ENCODE measurements at places on chromosomes 11 and 22.

DNA sequence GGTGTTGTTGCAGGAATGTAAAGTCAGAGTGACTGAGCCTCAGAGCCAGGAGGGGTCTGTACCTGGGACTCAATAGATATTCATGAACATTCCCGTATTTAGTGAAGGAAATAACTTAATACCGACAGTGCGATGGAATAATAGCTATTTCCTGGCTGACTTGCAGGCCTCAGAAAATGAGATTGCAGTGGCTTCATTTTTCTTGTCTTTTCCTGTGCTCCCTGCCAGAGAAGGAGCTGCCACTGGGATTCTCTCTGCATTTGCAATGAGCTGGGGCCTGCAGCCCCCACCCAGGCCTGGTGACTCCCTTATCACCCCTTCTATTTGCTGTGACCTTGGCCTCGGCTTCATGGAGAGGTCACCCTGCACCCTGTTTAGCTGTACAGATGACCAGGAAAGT lies 173.4 kb downstream of the MIAT start:
- DNase-seq = no peak

GRCh38 chr11:27184458-27185312 lies 144.1 kb downstream of the BBOX1 start:
- no peak for DNase-seq

GRCh38 chr11:32385998-32386397 lies 49.3 kb downstream of the WT1 start:
- DNase-seq = no peak

DNA sequence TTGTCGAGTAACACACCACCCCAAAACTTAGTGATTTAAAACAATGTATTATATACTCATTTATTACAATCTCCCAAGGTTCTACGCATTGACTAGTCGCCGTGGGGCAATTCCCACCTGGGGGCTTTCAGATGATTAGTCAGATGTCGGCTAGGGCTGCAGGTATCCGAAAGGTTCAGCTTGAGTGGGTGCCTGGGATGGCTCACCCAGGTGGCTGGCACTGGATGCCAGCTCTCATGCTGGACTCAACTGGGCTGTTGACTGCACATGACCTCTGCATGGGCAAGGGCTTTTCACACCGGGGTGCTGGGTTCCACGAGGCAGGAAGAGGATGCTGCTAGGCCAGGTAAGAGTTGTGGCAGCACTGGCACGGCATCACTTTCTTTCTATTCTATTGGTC lies 21.9 kb upstream of the MICAL2 start:
- DNase-seq = no peak

DNA sequence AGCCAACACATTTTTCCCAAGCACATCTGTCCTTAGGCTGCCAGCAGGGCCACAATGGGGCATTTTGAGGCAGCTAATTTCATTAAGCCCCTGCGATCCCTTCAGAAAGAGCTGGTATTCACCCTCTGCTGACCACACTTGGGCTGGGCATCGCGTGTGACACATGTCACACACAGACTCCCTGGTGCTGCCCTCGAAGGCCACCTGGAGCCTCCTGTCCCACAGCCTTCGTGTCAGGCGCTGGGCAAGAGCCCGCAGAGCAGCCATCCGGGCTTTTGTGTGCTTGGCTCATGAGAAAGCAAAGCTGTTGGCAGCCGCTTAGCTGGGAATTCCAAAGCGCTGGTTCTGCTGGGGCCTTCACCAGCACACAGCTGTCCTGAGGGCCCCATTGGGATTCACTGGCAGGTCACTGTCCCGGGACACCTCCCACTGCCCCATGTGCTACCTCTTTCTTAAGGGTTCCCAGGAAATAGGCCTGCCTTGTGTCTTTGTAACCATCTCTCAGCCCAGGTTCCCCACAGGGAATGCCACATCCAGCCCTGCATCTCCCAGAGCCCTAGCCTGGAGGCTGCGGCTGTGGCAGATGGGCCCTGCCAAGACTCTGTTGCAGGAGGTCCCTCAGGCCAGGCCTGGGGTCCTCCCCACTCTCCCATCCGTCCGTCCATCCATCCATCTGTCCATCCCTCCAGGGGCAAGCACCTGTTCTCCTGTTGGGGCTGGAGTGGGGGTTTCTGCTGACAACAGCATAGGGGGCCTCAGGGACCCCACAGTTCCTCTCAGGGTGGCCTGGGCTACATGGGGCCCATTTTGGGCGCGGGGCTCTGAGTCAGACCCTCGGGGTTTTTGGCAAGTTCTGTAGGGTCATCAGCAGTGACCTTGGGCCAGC lies 4.9 kb downstream of the CLDN5 start:
- DNase-seq = no peak

GRCh38 chr11:75384438-75385080 lies 14.8 kb upstream of the RPS3 start:
- peak; percentile 67 for DNase-seq

GRCh38 chr11:71452199-71453036 lies 585 bp upstream of the NADSYN1 start:
- DNase-seq = peak; percentile 84

DNA sequence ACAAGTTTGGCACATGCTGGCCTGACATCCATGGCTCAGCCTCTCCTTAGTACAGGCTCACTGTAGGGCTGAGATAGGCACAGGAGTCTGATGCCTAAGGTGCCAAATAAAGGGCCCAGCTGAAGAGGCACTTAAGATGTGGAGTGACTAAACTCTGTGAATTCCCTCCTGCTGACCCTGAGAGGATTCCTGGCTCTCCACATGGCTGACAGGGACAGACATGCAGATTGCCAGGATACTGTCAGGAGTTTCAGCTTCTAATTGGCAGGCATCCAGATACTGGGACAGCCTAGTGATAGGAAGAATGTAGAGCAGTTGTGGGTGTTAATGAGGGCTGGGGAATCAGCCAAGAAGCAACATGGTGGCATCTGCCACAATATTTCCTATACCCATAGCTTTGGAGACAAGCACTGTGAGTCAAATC lies 558.7 kb downstream of the INSC start:
- DNase-seq = no peak

GRCh38 chr22:41407433-41407832 lies 25.7 kb downstream of the TEF start:
- no peak for DNase-seq

- no peak for DNase-seq
Measured at GRCh38 chr11:78809931-78810541, 235.4 kb upstream of the NARS2 start.

- DNase-seq = no peak
Measured at GRCh38 chr11:8015753-8016239, 28.7 kb downstream of the EIF3F start.

DNA sequence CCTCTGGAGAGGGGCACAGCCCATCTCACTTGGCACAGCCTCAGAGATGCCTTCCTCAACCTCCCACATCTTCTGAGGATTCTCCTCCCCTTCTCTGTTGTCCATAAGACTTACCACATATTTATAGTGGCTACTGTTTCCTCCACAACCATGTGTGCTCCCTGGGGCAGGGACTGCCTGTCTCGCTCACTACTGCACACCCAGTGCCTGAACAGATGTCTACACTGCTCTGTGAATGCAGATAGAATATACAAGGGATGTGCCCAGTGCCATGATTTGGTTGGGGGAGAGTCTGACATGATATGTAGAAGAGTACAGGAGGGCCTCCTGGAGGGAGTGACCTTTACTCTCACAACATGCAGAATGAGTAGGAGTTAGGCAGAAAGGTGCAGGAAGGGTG lies 67.3 kb upstream of the ANO1 start:
- DNase-seq = no peak

- no peak for DNase-seq
Measured at GRCh38 chr11:9838961-9839360, 175.1 kb downstream of the SWAP70 start.

GRCh38 chr11:46918083-46918787 lies at the start of gene LRP4:
Gene LRP4, minus strand, starts transcription at chr11:46918550. Its CDS starts 171 bp downstream, at chr11:46918379.
- DNase-seq = no peak
